Sciatic nerve (tissue), 2 donors: ENCODE measurements at places on chromosomes 6 and 20.

DNA sequence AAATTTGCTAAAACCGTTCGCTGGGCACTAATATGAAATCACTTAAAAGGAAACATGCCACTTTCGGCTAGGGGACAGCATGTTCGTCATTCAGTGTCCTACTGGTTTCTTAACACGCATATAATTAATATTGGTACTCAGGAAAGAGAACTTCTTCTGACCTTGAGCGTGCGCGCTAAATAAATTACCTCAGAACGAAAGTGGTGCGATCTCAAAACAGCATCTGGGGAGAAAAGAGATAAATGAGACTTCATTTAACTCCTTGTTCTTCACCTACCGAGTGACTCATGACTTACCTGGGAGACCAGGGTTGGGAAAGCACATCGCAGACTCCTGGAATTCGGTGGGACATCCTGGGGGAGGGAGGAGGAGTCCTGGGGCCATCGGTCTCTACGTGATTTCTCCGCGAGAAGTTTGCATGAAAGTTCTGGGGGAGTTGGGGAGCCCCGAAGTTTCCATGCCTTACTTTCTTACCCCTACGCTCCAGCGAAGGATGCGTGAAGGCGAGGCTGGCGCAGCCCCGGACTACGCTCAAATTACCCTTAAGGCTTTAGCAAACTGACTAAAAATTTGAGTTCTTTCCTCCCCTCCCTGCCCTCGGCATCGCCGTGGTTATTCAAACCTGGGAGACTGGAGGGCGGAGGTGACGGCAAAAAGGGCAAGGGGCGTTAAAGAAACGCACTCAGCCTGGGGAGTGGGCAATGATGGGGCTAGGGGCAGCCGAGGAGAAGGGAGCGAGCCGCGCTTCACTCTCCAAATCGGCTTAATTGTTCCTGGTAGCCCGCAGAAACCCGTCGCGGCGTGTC, 1.1 kb upstream of the BEND6 start:
- DNase-seq = no peak

DNA sequence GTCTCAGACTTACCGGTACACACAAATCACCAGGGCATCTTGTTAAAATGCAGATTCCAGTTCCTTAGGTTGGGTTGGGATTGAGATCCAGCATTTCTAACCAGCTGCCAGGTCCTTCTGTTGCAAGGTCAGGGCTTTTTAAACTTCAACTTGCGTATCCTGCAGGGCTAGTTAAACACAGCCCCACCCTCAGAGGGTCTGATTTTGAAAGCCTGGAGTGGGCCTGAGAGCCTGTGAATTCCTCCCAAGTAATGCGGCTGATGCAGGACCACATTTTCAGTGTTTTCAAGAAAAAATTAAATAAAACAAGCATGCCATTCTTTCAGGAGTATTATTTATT, 65.3 kb downstream of the MKKS start:
- no peak for DNase-seq

- DNase-seq = no peak
These were observed 693.8 kb downstream of the KHDRBS2 start for GRCh38 chr6:61592238-61592637.

DNA sequence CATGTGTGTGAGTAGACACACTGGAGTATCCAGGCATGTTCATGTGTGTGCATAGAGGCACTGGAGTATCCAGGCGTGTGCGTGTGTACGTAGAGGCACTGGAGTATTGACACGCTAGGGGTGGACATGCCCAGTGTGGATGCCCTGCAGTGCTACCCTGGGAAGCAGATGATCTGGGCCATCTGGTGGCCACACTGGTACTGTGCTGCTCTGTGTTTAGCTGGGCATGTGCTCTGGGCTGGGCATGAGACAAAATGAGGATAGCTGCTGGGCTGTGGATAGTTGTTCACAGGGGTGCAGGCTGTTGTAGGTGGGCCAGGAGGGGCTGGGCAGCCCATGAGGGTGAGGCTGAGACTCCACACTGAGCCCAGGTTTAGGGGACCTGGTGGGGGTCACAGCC, 24.0 kb upstream of the NPBWR2 start:
- DNase-seq = no peak

DNA sequence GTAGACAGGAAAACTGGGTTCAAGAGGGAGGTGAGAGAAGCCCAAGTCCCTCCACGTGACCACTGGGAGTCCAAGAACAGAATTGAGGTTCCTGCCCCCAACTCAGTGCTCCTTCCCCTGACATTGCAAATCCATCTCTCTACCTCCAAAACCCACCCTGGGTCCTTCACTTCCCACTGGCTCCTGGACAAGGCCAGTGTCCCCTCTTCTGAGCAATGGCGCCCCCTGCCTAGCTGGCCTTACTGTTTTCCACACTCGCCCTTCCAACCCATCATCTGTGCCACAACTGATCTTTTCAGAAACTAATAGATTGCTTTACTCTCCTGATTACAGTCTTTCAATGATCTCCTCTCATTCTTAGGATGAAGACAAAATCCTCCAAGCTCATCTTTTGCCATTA, 200.3 kb downstream of the ANKRD60 start:
- DNase-seq = no peak

GRCh38 chr6:56488281-56488680, 154.4 kb downstream of the DST start:
- DNase-seq = no peak

GRCh38 chr20:57999465-58000111, 228.9 kb downstream of the ANKRD60 start:
- DNase-seq = no peak
